ENCODE measurements at places on chromosomes 4 and X.

GRCh38 chr4:141541851-141542250 is 94.5 kb upstream of the IL15 start:
- DNase-seq = no peak

GRCh38 chr4:139017861-139018260 is 2.3 kb downstream of the NOCT start:
- no peak for DNase-seq

- DNase-seq = no peak
Measured at GRCh38 chr4:75634281-75634680, 4.0 kb upstream of the CDKL2 start.

GRCh38 chrX:123425471-123425870 is 241.4 kb downstream of the GRIA3 start:
- DNase-seq = no peak

- DNase-seq = no peak
Measured at GRCh38 chr4:26220696-26221095, 100.1 kb upstream of the RBPJ start.

- DNase-seq = no peak
Measured at GRCh38 chrX:155094468-155095061, 23.3 kb downstream of the BRCC3 start.

GRCh38 chrX:41822892-41823291 is 98.9 kb downstream of the GPR82 start:
- no peak for DNase-seq

DNA sequence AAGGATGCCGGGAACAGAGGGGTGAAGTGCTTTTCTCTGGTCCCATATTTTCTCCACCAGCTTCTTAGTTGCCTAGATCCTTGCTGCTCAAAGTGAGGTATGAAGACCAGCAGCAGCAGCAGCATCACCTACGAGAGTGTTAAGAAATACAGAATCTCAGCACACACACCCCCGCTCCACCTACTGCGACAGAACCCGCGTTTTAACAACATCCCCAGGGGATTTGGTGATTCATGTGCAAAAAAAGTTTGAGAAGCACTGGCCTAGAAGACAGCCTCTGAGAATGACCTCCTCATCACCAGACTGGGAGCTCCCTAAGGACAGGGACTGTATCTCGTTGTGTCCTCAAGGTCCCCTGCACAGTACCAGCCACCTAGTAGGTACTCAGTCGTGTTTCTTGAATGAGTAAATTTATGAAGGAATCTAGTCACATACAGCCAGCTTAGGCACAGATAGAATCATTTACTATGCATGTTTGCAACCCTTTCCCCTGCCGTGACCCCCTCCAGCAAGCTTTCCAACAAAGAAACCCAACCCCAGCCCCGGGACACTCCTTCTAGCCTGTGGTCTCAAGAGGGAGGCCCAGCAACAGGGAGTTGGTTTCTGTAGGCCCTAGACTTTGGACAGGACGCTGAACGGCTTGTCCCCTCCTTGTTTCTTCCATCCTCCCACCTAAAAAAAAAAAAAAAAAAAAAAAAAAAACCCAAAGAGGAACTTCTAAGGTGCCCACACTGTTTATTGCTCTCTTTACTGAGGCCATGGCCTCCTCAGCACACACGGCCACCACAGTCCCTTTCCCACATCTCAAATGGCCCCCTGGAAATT is 21.5 kb downstream of the RTL5 start:
- no peak for DNase-seq

GRCh38 chr4:84258905-84259830 is 239.9 kb downstream of the NKX6-1 start:
- DNase-seq = no peak

GRCh38 chr4:174444390-174444789 is 77.9 kb downstream of the HPGD start:
- no peak for DNase-seq

GRCh38 chr4:156420623-156421022 is 467.0 kb upstream of the CTSO start:
- no peak for DNase-seq

DNA sequence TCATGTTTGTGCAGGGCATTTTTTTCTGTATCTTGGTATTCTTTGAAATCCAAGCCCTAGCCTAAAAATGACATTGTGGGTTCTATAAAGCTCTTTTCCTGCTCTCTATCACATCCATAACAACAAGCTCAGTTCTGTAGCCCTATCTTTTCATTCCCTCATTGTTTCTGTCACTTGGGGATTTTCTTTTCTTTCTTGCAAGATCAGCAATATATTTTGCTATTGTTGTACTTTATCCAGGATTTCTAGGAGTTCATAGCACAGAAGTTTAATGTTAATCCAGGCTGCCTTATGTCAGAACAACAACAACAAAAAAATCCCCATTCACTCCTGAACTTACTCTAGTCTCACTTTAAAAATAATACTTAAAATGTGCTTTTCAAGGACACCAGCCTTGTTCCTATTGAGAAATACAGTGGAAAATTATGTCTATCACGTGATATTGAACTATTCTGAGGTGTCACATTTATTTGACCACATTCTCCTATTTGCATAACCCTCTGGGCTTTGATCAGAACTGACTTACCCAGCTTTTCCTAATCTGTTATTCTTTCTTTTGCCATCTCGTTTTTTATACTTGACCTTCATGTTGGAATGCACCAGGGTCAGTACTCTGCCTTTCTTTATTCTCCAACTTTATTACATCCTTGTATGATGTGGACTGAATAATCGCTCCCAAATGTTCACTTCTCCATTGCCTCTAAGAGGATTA is 112.8 kb downstream of the MAGEB5 start:
- no peak for DNase-seq

DNA sequence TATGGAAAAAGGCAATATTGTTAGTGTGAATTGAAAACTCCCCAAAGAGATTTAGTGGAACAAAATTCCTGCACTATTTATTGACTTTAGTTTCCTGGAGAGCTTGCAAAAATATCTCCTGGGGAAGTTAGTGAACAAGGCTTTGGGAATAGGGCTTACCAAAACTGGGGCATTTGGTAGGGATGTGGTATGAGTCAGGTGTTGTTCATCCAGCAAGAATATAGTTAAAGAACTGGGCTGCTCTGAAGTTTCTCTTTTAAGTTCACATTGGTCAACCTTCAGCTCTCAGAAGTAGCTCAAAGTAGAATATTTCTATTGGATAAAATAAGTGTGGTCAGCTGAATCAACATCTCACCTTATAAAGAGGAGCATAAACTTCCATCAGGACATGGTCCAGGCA is 185.0 kb downstream of the CPE start:
- no peak for DNase-seq

DNA sequence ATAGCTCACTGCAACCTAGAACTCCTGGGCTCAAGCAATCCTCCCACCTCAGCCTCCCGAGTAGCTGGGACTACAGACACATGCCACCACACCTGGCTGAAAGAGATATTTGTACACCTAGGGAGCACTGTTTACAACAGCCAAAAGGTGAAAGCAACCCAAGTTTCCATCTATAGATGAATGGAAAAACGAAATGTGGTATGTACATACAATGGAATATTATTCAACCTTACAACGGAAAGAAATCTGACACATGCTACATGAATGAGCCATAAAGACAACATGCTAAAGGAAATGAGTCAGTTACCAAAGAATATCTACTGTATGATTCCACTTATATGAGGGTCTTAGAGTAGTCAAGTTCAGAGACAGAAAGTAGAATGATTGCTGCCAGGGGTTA is 52.2 kb downstream of the ABCG2 start:
- DNase-seq = no peak

DNA sequence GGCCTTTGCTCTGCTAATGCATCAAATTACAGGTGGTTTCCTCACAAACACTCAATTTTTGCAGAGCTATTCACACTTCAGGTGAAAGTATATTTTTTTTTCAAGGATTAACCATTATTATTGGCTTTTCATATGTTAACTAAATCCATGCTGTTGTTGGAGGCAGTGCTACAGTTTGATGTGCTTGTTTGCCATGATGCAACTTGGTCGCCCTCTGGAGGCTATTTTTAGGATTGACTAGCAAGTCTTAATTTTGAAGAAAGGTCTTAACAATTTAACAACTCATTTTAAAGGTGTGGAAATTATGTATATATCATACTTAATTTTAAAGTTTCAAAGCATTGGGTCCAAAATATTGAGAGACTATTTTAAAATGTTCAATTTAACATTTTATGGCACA is 168.8 kb upstream of the FAM47A start:
- no peak for DNase-seq

DNA sequence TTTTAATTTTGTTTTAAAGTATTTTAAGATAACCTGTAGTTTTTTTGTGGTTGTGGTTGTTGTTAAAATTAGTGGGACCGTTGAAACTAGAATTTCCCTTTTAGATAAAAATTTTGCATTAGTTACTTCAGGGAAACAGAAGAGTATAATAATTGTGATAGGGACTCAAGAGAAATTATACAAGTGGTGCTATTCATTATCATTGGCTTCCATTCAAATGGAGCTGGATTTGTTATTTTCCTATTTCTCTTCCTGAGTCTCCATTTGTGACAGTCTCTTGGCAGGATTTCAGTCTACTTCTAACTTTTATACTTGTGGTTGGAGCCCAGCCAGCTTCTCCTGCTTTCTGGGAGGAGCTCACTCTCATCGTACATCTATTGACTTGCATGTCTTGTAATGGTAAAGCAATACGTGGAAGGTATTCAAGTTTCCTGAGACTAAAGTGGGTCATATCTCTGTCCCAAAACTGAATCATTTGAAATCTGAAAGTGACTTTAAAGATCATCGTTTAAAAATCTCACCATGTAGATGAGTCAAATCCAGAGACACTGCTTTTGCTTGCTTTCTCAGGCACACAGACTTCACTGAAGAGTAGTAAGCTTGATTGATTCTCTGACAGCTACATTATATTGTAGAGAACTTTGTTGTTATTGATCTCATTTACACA is 155.8 kb downstream of the RPA4 start:
- no peak for DNase-seq

DNA sequence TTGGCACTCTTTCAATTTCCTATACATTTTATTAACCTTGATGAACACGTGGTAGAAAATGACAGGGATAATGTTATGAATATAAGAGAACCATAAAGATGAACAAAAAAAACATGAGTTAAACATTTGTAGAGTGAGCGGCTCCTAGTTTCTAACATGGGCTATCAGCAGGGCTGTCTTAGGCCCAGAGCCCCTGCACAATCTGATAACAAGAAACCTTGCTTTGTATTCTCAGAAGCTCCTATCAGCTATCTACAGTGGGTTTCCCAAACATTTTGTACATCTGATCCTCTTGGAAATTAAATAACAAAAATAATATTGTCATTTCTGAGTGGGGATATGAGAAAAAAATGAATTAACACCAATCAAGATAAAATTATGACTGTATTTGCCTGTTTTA is 10.6 kb upstream of the RBPJ start:
- DNase-seq = no peak

DNA sequence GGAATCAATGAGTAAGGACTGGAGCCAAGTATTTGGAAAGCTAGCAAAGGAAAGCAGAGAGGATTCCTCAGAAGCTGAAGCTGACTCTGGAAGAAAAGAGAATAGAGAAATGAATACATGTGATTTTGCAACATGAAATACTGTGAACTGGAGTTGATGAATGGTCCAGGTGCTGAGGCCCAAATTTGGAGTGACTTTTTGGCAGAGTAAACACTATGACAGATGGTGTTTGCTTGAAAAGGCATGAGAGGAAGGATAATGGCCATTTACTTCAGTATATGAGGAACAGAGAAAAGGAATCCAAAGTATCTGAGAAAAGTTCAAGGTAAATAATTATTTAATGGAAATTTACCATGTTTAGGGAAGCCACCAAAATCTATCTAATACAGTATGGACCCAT is 236.7 kb downstream of the SLITRK2 start:
- no peak for DNase-seq

DNA sequence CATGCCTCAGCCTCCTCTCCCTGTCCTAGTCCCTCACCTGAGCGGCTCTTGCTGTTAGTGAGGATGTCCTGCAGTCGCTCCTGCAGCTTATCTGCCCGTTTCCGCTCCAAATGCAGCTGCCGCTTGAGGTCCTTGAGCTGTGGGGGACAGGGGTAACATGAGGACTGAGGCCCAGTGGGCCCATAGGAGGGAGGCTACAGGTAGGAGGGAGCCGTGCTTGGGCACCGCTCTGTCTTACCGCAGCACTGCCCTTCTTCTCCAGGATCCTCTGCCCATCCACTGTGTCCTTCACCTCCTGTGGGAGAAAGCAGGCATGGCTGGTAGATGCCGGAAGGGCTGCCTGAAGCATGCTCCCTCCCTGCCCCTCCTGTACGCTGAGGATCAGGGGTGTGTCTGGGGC is 9.5 kb upstream of the KCND1 start:
- DNase-seq = no peak

DNA sequence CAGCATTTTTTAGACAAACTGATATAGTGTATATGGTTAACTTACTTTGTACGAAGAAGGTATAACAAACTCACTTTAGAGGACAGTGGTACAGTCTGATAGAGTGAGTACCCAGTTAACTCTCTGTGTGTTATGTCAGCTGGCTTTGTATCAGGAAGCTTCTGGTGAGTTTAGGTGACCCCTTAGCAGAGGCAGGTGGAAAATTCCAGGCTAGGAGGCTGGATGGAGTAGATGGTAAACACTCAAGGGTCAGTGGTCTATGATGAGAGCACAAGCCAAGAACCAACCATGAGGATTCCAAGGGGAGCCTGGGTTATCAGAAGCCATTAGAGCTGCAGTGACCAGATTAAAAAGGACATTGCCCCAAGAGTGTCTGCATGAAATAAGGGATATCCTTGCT is 227.3 kb upstream of the CENPE start:
- no peak for DNase-seq

- DNase-seq = no peak
Measured at GRCh38 chr4:78749972-78750727, 26.0 kb upstream of the BMP2K start.

DNA sequence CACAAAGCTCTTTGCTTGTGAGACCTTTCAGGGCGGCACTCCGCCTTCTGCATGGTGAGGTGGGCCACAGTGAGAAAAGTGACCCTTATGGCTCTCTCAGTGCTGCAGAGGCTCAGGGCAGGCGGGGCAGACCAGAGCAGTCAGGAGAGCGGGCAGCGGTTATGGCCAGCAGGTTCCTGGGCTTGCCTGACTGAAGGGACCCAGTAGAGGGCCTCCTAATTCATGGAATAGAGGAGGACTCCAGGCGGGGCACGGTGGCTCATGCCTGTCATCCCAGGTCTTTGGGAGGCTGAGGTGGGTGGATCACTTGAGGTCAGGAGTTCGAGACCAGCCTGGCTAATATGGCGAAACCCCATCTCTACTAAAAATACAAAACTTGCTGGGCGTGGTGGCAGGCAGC is 91.4 kb downstream of the CLNK start:
- DNase-seq = no peak

DNA sequence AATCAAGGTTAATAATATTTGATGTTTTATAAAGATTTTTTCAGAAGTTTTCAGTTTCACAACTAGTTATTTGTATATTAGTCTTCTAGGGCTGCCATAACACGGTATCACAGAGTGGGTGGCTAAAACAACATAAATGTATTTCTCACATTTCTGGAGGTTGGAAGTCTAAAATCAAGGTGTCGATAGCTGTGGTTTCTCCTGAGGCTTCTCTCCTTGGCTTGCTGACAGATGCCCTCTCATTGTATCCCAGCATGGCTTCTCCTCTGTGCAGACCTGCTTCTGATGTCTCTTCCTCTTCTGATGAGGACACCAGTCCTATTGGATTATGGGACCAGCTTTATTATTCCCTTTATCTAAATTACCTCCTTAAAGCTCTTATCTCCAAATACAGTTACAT is 1456.6 kb downstream of the STIM2 start:
- no peak for DNase-seq
